ENCODE measurements at places on chromosomes 5 and 9.

- H3K27me3 ChIP-seq: no peaks in the 10 kb centered on the region
- no peak overlapping the region for H3K4me3 ChIP-seq
- H3K27ac ChIP-seq: no peak overlapping the region
- no peaks in the 10 kb centered on the region for H3K36me3 ChIP-seq
- H3K4me1 ChIP-seq: no peaks in the 10 kb centered on the region
These were observed 63.1 kb downstream of the DOCK8 start for GRCh38 chr9:277601-278295.

DNA sequence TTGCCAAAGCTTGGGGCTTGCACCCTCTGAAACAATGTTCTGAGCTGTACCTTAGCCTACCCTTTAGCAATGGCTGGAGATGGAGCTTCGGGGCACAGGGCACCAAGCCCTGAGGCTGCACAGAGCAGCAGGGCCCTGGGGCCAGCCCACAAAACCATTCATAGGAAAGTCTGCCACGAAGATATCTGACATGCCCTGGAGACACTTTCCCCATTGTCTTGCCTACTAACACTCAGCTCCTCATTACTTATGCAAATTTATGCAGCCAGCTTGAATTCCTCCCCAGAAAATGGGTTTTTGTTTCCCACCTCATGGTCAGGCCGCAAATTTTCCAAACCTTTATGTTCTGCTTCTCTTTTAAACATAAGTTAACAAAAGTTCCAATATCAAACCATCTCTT lies 105.7 kb downstream of the DTWD2 start:
- no peaks in the 10 kb centered on the region for H3K36me3 ChIP-seq
- DNase-seq: no peak
- H3K27me3 ChIP-seq: no peaks in the 10 kb centered on the region

- no peak for DNase-seq
- no peaks in the 10 kb centered on the region for H3K27me3 ChIP-seq
- H3K27ac ChIP-seq: no peak overlapping the region
These were observed 280.4 kb upstream of the PTGER4 start for GRCh38 chr5:40399349-40399748.

- H3K4me3 ChIP-seq: no peak overlapping the region
- H3K4me1 ChIP-seq: no peaks in the 10 kb centered on the region
- no peaks in the 10 kb centered on the region for H3K36me3 ChIP-seq
- no peaks in the 10 kb centered on the region for H3K27me3 ChIP-seq
- H3K27ac ChIP-seq: no peak overlapping the region
These were observed 111.4 kb downstream of the C9orf50 start for GRCh38 chr9:129509533-129509928.

- H3K27me3 ChIP-seq: no peaks in the 10 kb centered on the region
- no peaks in the 10 kb centered on the region for H3K36me3 ChIP-seq
- peak; percentile 67 for DNase-seq
- peak overlapping the region; percentile 83 for H3K27ac ChIP-seq
- H3K4me3 ChIP-seq: no peak overlapping the region
These were observed 28.4 kb upstream of the SSBP2 start for GRCh38 chr5:81779125-81779915.

DNA sequence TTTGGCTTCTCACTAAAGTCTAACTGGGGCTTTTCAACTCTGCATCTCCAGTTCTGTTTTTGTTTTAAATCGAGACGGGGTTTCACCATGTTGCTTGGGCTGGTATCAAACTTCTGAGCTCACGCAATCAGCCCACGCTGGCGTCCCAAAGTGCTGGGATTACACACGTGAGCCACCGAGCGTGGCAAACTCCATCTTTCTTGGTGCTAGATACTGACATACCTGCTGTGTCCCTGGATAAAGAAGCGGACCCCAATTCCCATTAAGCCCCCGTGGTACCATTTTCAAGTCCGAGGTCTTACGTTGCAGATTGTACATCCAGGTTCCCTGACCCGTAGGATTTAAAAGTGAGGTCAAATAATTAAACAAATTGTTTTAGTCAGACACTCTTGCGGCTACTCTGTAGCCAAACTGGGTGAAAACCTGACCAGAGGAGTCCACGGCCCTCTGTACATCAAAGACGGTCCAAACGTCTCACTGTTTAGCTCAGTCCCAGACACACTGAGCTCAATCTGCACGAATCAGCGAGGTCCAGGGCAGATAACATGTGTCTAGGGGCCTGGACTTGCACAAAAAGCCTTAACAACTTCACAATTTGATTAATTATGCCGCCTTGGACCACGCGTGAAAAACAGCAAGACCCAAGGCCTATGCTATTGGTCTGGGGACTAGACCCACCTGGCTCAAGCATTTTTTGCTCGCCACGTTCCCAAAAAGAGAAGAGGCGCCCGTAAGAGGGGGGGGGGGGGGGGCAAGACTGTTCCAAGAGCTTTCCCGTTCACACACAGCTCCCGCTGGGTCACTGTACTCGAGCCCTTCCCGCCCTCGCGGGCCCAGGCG lies 727 bp upstream of the DNAJA1 start:
- DNase-seq: no peak
- peak overlapping the region; percentile 95 for H3K27ac ChIP-seq
- H3K4me3 ChIP-seq: peak overlapping the region; percentile 100
- H3K36me3 ChIP-seq: no peaks in the 10 kb centered on the region

GRCh38 chr5:1762883-1763547 lies 36.6 kb downstream of the MRPL36 start:
- H3K4me3 ChIP-seq: no peak overlapping the region
- H3K36me3 ChIP-seq: no peaks in the 10 kb centered on the region
- no peaks in the 10 kb centered on the region for H3K27me3 ChIP-seq
- no peaks in the 10 kb centered on the region for H3K4me1 ChIP-seq

GRCh38 chr5:135317286-135317685 lies 81.7 kb downstream of the MACROH2A1 start:
- no peak overlapping the region for H3K27ac ChIP-seq
- no peaks in the 10 kb centered on the region for H3K27me3 ChIP-seq
- H3K4me3 ChIP-seq: no peak overlapping the region
- H3K36me3 ChIP-seq: no peaks in the 10 kb centered on the region
- H3K4me1 ChIP-seq: no peaks in the 10 kb centered on the region
- DNase-seq: no peak

DNA sequence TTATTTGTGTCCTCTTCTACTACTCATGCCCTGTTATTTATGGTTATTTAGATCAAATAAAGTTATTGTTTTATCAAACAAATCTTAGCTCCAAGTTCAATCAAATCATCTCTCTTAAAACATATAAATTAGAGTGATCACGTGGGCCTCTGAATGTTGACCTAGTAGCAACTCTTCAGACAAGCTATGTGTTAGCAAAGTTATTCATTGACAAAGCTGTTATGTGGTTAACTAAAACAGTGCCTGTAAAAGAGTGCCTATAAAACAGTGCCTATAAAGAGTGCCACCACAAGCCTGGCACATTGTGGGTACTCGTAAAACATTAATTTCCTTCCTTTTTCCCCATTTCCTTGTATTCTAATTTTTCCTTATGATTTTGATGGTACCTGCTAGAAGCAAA lies 421.9 kb downstream of the HCN1 start:
- no peak overlapping the region for H3K4me3 ChIP-seq
- H3K27ac ChIP-seq: no peak overlapping the region
- H3K4me1 ChIP-seq: peaks cover 11% of the 10 kb centered on the region
- H3K27me3 ChIP-seq: no peaks in the 10 kb centered on the region
- DNase-seq: no peak

DNA sequence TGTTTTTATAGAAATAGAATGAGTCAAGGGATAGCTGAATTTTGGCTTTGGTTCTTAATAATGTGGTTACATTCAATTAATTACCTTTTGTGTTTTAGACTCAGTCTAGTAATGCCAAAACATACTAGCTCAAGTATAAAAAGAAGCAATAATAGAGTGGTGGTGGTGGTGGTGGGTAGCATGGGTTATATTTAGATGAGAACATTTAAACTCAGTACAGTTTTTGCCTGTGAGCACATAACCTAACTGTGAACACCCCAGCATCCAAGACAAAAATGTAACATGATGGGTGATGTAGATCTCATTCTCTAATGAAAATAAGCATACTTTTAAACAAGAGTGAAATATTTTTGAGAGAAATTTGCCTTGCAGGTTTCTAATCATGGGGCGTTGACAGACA lies 14.2 kb downstream of the CPEB4 start:
- H3K4me1 ChIP-seq: peaks cover 23% of the 10 kb centered on the region
- H3K36me3 ChIP-seq: no peaks in the 10 kb centered on the region

GRCh38 chr5:86461169-86461956 lies 156.4 kb upstream of the COX7C start:
- H3K4me3 ChIP-seq: no peak overlapping the region
- H3K27ac ChIP-seq: peak overlapping the region; percentile 68
- no peak for DNase-seq
- no peaks in the 10 kb centered on the region for H3K27me3 ChIP-seq
- H3K36me3 ChIP-seq: no peaks in the 10 kb centered on the region

DNA sequence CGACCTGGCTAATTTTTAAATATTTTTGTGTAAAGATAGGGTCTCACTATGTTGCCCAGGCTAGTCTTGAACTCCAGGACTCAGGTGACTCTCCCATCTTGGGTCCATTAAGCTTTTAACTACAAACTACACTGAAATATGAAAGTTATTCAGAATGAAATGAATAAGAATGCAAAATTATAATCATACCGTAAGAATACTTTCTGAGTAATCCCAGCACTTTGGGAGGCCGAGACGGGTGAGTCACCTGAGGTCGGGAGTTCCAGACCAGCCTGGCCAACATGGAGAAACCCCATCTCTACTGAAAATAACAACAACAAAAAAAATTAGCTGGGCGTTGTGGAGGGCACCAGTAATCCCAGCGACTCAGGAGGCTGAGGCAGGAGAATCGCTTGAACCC lies 1.1 kb upstream of the ORM1 start:
- no peaks in the 10 kb centered on the region for H3K27me3 ChIP-seq
- H3K36me3 ChIP-seq: no peaks in the 10 kb centered on the region
- DNase-seq: no peak
- H3K4me1 ChIP-seq: no peaks in the 10 kb centered on the region
- H3K27ac ChIP-seq: no peak overlapping the region

- H3K27me3 ChIP-seq: no peaks in the 10 kb centered on the region
- no peak overlapping the region for H3K4me3 ChIP-seq
- no peak overlapping the region for H3K27ac ChIP-seq
- H3K36me3 ChIP-seq: no peaks in the 10 kb centered on the region
- DNase-seq: no peak
These were observed 758.4 kb upstream of the SEMA6A start for GRCh38 chr5:117333011-117333410.

- H3K27ac ChIP-seq: no peak overlapping the region
- H3K36me3 ChIP-seq: no peaks in the 10 kb centered on the region
- H3K4me1 ChIP-seq: no peaks in the 10 kb centered on the region
- no peaks in the 10 kb centered on the region for H3K27me3 ChIP-seq
These were observed 65.6 kb downstream of the ANKRD55 start for GRCh38 chr5:56167519-56167918.

DNA sequence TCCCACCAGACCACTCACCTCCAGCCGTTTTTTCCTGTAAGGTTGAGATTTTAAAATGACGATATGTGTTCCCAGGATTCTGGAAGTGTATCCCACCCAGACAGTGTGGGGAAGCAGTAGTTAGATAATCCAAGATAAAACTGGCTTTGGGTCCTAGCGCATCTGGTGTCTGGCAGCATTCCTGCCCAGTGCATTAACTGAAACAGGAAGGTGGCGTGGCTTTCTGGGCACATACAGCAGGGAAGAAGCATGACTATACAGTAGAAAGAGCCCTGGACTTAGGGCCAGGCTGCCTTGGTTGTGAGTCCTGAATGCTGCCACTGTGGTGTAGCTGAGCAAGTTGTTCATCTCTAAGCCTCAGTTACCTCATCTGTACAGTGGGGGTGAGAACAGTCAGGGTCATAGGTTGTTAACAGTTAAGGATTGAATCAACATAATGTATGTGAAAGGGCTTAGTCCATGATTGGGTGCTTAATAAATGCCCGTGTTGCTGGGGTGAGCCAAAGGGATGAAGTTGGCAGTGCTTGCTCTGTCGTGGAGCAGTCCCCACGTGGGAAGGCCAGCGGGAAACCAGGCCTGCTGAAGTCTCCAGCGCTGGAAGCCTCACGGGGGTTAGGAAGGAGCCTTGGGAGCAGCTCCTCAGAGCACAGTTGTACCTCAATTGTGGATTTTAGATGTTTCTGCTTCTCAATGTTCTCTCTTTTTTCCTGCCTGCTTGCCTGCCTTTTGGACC lies 18.0 kb downstream of the CLTA start:
- no peak for DNase-seq
- no peaks in the 10 kb centered on the region for H3K27me3 ChIP-seq

GRCh38 chr9:124496463-124496862 lies 10.7 kb downstream of the NR5A1 start:
- no peak overlapping the region for H3K27ac ChIP-seq
- H3K36me3 ChIP-seq: no peaks in the 10 kb centered on the region
- no peaks in the 10 kb centered on the region for H3K27me3 ChIP-seq

DNA sequence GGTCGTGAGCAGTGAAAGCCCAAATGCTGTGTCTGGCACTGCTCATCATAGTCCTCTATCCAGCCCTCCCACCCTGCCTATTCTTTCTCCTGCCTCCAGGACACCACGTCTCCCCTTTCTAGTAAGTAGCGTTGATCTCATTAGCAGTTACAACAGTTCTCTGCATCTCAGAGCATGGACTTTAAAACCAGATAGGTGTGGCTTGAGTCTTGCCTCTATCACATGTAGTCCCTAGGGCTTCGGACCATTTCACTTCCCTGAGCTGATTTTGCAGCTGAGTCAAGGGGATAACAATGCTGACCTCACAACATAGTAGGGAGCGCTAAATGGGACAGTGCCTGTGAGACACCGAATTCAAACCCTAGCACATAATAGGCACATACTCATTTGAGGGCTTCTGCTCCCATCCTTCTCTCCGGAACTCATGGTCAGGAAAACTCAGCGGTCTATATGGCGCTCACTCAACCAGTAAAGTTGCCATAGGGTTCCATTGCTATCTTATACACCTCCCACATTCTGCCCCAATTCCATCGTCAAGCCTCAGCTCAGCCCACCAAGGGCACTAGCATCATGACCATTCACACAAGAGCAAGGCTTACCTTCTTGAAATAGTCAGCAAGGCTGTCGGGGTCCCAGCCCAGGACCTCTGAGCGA lies 515 bp downstream of the LCP2 start:
- H3K4me1 ChIP-seq: no peaks in the 10 kb centered on the region
- H3K27me3 ChIP-seq: no peaks in the 10 kb centered on the region
- peak overlapping the region; percentile 12 for H3K4me3 ChIP-seq

GRCh38 chr9:36888551-36888950 lies 145.5 kb downstream of the PAX5 start:
- no peak for DNase-seq
- no peaks in the 10 kb centered on the region for H3K36me3 ChIP-seq
- no peak overlapping the region for H3K4me3 ChIP-seq

DNA sequence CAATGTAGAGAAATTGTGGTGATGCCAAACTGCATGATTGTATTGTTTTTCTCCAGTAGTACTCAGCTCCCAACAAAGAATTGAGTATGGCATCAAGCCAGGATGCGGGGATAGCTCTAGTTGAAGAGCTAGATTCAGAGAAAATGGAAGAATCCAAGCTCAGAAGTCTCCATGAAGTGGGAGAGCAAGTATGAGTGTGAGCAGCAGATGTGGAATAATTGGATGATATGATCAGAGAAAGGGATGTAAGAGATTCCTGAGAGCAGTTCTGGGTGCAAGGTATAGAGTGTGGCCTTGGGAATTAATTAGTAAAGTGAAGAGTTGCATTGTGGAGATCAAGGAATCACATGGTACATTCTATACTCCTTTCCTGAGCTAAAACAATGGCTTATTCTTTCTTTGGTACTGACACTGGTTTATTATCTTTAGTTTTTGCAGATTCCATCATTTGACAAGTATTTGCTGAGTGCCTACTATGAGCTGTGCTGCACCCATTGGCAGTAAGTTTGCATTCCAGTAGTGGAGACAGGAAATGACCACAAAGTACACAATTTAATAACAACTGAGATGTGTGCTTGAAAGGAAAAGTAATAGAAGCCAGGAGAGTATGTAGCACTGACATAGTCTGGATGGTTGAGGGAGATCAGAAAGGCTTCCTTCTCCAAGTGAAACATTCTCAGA lies 177.1 kb downstream of the CPLANE1 start:
- no peaks in the 10 kb centered on the region for H3K27me3 ChIP-seq
- H3K36me3 ChIP-seq: no peaks in the 10 kb centered on the region
- no peak for DNase-seq
- no peaks in the 10 kb centered on the region for H3K4me1 ChIP-seq

Data from pancreas (tissue), 10 donors.